ENCODE measurements at places on chromosomes 1 and 21.
A peak's percentile ranks its signal among the peaks of the same experiment; 100 is the strongest.

GRCh38 chr1:231938711-231939110 lies 312.1 kb downstream of the DISC1 start:
- no peak for DNase-seq

DNA sequence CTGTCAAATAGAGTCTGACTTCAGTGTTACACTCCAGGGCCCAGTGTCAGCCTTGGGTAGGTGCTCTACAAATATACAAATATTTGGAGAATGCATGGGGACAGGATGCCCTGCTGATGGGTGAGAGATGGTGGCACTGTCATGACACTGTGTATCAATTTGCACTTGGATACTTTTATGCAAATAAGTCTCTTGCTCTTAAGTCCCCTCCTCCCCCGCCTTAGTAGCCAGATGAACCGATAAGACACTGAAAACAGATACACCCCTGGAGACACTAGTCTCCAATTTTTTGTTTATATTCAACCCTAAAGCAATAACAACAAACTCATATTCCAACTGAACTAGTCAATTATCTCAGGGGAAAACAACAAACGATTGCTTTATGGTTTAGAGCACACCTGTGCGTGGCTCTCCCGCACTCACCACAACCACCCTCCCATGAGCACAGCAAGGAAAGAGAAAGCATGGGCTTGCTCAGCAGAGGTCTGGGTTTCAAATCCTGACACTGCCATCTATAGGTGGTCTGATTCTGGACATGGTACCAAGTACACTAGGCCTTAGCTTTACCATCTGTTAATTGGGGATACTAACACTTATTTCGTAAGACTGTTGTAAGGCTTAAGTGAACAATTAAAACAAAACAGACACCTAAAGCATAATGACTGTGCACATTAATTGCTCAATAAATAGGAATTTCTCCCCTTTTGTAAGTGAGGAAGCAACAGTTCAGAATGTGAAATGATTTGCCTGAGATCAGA lies 50.3 kb downstream of the HIVEP3 start:
- peak; percentile 38 for DNase-seq

GRCh38 chr1:224287714-224288113 lies 42.3 kb downstream of the NVL start:
- DNase-seq = no peak

- DNase-seq = peak; percentile 90
Measured at GRCh38 chr1:35564037-35564883, 6.7 kb downstream of the NCDN start.

DNA sequence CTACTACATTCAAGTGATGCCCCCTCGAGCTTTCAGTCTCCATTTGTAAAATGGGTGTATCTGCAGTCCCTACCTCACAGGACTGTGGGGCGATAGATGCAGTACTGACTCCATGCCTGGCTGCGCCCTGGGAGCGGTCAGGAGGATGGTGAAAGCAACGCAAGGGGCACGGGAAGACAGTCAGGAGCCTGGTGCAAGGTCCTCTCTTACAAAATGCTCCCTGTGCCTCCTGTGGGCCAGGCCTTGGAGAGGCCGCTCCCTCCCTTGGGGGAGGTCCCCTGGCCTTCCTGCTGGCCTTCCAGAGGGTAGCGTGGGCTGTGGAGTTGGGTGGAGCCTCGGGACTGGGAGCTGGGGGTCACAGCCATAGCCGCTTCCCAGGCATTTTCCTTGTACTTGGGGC lies 21.6 kb downstream of the FAM151A start:
- no peak for DNase-seq

DNA sequence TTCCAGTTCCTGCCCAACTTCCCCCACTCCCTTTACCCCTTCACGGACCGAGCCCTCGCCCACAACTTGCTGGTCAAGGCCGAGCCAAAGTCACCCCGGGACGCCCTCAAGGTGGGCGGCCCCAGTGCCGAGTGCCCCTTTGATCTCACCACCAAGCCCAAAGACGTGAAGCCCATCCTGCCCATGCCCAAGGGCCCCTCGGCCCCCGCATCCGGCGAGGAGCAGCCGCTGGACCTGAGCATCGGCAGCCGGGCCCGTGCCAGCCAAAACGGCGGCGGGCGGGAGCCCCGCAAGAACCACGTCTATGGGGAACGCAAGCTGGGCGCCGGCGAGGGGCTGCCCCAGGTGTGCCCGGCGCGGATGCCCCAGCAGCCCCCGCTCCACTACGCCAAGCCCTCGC lies 42.1 kb upstream of the ARHGEF16 start:
- no peak for DNase-seq

GRCh38 chr1:93874025-93874651 lies 4.9 kb downstream of the DNTTIP2 start:
- no peak for DNase-seq

DNA sequence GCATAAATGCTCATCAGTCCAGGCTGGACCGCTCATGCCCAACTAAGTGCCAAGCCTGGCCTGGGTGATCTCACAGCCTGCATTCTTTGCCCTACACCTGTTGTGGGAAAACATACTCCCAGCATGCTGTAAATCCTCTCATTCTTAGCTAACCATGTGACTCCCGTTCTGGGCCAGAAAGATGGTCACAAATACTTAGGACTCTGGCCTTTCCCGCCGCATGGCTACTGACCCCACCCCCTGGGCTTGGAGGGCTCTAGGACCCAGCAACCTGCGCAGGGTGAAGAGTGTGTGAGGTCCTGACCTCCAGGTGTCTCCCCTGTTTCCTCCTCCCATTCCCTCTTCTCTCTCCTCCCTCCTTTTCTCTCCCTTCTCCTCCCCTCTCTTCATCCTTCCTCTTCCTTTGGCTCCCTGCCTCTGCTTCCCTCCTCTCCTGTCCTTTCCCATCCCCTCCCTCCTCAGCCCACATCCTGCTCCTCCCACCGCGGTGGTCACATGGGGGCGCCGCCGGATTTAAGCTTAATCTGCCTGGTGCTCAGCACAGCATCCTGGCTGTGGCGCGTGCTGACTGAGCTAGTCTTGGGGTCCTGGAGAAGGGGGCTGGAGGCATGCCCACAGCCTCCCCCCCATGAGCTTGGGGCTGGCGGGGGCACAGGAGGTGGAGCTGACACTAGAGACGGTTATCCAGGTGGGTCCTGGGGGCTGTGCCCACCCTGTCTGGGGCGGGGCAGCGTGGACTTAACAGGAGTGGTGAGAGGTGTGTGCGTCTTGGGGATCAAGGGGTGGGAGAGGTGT lies at the start of gene CROCC:
CROCC (plus strand) TSS at position 541 of the 795 bp plus-strand sequence; CDS start at position 629, 88 bp downstream.
- peak; percentile 61 for DNase-seq

GRCh38 chr1:202244841-202245261 lies 51.3 kb downstream of the LGR6 start:
- DNase-seq = no peak

DNA sequence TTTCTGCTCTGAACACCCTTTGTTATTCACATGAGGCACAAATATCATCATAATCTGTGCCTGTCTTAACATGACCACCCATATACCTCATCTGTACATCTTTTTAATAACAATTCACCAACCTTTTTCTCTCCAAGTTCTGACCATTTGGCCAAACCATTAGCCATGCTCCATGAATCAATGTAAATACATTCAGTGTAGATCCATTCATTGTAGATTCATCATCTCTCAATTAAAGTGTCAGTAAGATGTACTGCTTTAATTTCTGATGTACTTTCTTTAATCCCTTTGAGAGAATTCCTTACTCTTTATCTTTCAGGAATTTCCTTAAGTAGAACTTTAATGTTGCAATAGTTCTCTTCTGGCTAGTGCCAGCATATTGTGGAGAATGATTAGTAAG lies 126.2 kb upstream of the LRRC7 start:
- DNase-seq = no peak

- no peak for DNase-seq
Measured at GRCh38 chr21:30146558-30147282, 19.9 kb downstream of the CLDN17 start.

DNA sequence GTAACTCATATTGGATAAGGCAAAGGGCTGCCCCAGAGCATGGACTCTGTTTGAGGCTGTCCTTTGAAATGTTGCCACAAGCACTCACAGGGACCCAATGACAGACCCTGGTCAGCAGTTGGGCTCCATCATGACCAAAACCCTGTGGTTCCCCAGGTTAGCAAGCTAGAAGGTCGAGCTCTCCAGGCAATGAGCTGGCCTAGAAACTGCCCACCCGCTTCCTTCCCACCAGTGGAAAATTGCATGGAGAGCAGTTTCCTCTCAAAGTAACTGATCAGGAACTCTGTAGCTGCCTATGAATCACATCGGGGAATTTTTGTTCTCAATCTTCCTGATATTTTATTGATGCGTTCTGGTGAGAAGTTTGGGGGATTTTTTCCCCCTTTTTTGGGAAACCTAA lies 52.8 kb downstream of the FHAD1 start:
- no peak for DNase-seq

GRCh38 chr1:2819429-2819828 lies 17.9 kb upstream of the TTC34 start:
- no peak for DNase-seq

GRCh38 chr1:221900678-221901077 lies 158.8 kb upstream of the DUSP10 start:
- no peak for DNase-seq
